SK-N-SH treated with all-trans-retinoic acid at 6 μM for 48 hours (cell line): ENCODE measurements at places on chromosomes 4 and X.

- no peak for ATAC-seq
Measured at GRCh38 chrX:17435476-17435875, 60.5 kb downstream of the NHS start.

GRCh38 chr4:41647383-41647782 is 101.1 kb downstream of the PHOX2B start:
- no peak for ATAC-seq

DNA sequence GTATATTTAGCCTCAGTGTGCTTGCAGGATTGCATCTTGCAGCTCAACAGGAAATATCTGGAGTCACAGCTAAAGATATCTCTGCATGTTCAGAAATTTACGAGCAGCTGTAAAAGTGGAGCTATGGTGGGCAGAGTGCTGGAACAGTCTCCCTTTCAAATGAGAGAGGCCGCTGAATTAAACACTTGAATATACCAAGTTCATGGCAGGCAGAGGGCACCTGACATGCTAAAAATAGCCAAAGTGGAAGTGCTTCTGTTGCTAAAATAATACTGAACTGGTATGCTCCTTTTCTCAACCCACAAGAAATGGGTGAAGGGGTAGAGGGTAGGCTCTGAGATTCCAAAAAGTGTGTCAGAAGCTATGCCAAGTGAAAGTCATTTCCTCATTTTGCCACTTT is 98.1 kb downstream of the MGST2 start:
- ATAC-seq = no peak

DNA sequence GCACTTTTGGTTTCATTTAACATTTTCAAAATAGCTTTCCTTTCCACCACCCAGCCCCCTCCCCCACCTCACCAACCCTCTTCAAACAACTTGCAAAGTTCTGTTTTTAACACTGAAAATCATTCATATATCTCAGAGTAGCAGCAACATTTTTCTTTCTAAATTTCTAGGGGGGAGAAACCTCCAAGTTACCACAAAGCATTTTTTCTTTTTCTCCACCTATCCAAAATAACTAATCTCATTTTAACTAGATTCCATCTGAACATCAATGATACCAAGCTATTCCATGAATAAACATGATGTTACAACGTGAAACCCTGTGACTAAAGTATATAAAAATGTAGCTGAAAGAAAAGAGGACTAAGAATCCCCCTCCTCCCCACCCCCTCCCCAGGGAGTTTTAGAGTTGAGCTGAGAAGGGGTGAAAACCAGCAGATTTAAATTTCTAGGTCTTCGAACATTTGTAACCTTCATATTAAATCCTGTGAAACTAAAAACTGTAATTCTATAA is 5.2 kb downstream of the LDB2 start:
- no peak for ATAC-seq

DNA sequence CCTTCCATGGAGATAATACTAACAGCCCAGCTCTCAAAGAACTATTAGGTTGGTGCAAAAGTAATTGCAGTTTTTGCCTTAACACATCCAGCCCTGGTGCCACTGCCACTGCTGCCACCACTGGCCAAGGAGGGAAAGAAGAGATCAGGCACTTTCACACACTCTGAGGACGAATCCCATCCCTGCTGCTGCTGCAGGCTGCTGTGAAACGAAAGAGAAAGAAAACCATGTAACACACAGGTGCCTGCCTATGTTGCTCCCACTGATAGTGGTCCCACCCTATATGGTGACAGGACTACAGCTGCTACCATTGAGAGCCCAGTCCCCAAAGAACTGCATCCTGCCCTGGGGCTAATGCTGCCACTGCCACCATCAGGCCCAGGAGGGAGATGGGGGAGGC is 35.1 kb downstream of the TMLHE start:
- ATAC-seq = no peak

DNA sequence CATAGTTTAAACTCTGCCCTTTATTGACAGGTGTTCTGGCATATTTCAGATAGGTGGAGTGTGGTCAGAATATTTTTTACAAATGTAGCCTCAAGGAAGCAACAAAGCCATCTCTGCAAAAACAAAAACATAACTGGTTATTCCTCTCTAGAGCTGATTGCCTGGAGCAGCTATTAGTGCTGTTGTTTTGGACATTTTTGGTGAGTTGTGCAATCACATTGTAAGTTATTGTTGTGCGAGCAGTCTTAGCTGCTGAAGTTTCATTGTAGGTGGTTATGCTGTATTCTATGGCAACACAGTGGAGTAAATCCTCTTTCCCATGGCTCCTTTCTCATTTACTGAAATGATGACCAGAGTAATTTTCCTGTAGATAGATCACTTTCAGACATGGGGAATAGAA is 1413.0 kb downstream of the PCDH7 start:
- ATAC-seq = no peak

- ATAC-seq = no peak
Measured at GRCh38 chrX:136847874-136848273, 32.7 kb downstream of the RBMX start.

DNA sequence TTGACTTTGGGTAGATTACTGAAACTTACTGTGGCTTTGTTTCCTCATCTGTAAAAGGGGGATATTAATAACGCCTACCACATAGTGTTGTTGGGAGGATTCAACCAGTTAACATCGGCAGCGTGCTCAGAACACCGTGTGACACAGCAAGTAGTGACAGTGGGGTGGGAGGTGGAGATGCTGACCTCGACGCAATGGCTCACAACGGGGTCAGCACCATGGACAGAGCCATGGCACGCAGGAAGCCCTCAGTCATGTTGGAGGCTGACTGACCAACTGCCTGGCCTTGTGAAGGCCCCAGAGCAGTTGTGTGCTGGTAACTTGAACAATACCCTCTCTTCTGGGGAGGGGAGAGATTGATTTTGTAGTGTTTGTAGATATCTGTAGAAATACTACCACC is 93.2 kb downstream of the WFS1 start:
- ATAC-seq = no peak

- no peak for ATAC-seq
Measured at GRCh38 chrX:87397103-87397886, 120.3 kb upstream of the KLHL4 start.

DNA sequence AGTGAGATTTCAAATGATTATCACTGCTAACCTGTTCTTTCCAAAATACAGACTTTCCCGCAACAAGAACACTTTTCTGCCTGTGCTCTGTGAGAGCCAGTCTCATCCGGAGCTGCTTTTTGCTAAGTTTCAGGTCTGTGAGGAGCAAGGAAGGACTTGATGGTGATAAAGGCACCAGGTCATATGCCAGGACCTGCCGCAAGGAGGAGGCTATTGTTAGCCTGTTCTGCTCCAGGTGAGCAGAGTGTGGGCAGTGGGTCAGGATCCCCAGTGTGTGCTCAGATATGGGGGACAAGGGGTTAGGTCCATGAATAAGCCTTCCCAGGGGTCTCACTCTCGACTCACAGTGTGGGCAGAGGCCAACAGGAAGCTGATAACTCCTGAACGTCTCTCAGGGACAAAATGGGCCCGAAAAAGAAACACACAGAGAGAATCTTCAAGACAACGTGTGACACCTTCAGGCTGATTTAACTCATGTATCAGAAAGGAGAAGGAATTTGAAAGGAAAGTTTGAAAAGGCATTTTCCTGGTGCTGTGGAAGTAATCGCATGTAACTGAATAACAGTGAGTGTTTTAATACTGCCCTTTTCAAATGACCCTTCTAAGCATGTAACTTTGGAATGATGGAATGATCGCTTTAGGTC is 57.7 kb upstream of the PDLIM3 start:
- no peak for ATAC-seq

- ATAC-seq = no peak
Measured at GRCh38 chrX:50638123-50638522, 167.5 kb upstream of the DGKK start.
